ENCODE measurements at places on chromosomes 3 and 15. TPM values are rescaled to one million over a fixed set of nuclear protein-coding genes. Genes with fewer than 3 reads are reported as not detected.
A peak's percentile ranks its signal among the peaks of the same experiment; 100 is the strongest.

GRCh38 chr3:149812606-149813366 lies at the start of gene RNF13:
Gene RNF13 (plus strand): TSS chr3:149813215. CDS start chr3:149846027, 32,812 bp downstream.
- DNase-seq, result peak; percentile 95

The FBXW12 gene
- total RNA-seq, result not detected

The AMOTL2 gene
- total RNA-seq, result 261 TPM

The SLC22A14 gene
- total RNA-seq, result not detected

- DNase-seq, result no peak
Observed at GRCh38 chr15:83115831-83116565, 8.6 kb downstream of the TM6SF1 start.

- DNase-seq, result no peak
Observed at GRCh38 chr3:50194903-50195500, 3.6 kb downstream of the GNAT1 start.

GRCh38 chr3:138043266-138044029 lies 33.5 kb downstream of the CLDN18 start:
- DNase-seq, result peak; percentile 77

The CLRN1 gene
- not detected for total RNA-seq

DNA sequence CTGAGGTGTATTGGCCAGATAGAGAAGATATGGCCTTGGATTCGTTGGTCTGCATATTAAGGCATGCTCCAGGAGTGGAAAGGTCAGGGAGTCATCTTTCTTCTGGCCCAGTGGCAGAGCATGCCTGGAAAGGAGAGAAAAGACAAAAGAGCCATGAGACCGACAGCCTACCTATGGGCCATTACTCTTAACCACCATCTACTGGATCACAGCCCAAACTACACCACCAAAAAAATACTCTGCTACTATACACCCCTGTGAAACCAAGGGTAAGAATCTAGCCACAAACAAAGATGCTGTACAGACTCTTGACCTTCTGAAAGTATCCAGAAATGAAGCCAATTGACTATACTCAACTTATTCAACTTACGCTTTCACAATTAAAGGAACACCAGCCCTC lies 96.1 kb upstream of the PLSCR5 start:
- no peak for DNase-seq

DNA sequence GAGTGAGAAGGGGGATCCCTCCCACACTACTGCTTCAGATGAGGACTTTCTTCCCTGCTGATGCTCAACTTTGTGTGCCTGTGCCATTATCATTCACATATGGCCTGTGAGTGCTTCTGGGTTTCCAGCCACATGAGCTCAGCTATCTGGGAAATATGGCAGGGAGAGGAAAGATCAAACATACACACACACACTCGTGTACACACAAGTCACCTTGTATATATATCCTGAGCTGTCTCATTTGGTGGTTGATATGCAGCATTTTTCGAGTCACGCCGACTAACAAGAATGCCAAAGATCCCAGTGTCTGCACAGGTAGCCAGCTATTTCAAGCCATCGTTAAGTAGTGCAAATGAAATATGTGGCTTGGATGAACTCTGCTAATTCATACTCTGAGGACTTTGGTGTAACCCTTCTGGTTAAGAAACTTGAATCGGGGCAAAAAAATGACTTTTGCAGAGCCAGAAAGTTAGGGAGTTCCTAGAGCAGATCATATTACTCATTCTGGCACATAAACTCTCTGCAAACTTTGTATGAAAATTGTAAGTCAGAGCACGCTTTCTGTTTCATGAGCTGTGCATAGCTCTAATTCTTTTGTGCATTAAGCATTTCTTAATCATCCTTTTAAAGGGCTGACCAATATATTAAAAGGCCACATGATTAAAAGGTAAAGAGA lies 24.9 kb upstream of the WNT5A start:
- DNase-seq, result peak; percentile 79

DNA sequence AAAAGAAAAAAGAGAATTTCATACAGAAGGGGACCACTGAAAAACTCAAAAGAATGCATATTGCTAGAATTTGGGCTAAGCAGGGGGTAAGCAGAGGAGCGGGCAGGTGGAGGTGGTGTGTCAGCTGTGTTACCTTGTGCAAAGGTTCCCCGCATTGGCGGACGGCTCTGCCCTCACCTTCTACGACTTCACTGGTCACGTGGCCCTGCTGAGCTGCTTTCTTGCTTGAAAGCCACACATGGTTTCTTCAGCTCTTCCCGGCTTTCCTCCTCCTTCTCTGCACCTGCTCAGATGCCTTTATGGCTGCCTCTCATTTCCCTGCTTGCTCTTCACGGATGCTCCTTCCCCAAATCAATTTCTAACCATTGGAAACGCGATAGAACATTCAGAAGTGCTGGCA lies 30.5 kb downstream of the FAH start:
- DNase-seq, result no peak

The DISP2 gene
- total RNA-seq, result 0.13 TPM

GRCh38 chr15:66389859-66390381 lies 3.2 kb downstream of the MAP2K1 start:
- DNase-seq, result no peak

GRCh38 chr3:17810759-17811158 lies 68.3 kb upstream of the TBC1D5 start:
- DNase-seq, result peak; percentile 78

DNA sequence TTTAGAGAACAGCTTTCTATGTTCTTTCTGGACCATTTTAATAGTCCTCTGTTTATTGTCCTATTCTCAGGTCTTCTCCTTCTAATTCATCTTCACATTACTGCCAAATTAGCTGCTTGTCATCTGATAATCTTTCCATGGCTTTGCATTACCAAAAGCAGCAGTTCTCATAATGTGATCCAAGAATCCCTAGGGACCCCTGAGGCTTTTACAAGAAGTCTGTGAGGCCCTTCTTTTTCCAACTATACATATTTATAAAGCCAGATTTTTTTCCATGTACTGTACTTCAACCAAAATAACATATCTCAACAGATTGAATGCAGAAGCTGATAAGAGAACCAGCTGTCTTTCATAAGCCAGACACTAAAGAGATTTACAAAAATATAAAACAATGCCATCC lies 162.5 kb upstream of the BFSP2 start:
- DNase-seq, result no peak

DNA sequence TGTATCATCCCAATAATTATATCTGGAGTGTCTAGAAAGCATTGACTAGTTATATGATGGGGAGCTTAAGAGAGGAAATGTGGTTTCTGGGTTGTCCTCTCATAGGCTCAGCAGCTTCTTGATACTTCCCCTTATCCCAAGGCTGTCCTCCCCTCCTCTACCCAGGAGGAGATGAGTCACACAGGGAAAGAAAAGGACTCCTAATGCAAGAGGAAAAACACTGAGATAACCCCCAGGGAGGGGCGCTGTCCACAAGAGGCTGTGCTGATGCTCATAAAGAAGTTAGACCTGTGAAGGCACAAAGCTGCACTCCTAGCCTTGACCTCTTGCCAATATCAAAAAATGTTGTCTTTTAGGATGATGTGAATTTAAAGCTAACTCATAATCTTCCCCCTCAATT lies 28.8 kb upstream of the GYG1 start:
- peak; percentile 60 for DNase-seq

DNA sequence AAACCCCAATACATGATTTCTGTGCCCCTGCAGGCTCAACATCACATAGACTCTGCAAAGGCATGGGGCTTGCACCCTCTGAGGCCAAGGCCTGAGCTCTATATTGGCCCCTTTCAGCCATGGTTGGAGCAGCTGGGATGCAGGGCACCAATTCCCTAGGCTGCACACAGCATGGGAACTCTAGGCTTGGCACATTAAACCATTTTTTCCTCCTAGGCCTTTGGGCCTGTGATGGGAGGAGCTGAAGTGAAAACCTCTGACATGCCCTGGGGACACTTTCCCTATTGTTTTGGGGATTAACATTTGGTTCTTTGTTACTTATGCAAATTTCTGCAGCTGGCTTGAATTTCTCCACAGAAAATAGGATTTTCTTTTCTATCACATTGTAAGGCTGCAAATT lies 1629.5 kb downstream of the OTOL1 start:
- DNase-seq, result no peak

GRCh38 chr3:100073714-100074307 lies 40.5 kb downstream of the FILIP1L start:
- DNase-seq, result peak; percentile 85

DNA sequence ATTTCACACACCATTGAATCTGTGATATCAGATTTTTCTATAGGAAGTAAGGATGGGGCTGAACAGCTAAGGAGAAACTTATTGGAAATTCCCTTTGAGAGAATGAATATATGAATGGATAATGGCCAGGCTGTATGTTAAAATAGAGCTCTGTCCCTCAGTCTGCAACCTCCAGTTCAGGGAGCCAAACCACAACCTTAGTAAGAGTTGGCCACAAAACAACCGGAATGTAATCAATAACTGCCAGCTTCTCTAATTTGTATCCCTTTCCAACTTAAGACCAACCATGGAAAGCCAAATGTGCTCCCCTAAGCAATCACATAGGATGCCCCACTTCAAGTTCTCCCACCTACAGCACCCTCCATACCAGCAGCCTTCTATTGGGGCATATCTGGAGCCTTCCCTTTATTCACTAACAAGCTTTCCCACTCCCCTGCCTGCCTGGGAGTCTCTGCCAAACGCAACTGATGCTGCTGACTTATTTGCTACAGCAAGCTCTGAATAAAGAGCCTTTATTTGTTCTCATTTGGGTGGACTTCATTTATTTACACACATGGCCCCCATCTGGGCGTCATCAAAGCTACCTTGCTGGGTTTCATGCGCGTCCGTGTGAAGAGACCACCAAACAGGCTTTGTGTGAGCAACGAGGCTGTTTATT lies 75.4 kb upstream of the LARS2 start:
- no peak for DNase-seq

DNA sequence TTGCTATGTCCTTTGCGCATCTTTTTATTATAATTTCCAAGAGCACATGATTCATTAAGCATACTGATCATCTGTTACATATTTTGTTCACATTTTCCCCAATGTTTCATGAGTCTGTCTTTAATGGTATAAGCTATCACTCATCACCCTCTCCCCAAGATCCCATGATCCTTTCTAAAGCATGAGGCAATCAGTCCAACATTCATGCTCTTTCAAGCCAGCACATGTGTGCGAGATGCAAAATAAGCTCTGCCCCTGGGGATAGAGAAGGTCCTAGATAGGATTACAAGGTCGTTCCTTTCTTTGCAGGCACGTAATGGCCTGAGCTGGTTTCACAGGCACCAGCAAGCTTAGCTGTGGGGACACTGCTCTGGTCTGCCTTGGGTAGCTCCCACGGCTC lies 32.2 kb upstream of the B3GNT5 start:
- no peak for DNase-seq

Data from HFFc6 (cell line).